ENCODE measurements at places on chromosomes 4 and X.

DNA sequence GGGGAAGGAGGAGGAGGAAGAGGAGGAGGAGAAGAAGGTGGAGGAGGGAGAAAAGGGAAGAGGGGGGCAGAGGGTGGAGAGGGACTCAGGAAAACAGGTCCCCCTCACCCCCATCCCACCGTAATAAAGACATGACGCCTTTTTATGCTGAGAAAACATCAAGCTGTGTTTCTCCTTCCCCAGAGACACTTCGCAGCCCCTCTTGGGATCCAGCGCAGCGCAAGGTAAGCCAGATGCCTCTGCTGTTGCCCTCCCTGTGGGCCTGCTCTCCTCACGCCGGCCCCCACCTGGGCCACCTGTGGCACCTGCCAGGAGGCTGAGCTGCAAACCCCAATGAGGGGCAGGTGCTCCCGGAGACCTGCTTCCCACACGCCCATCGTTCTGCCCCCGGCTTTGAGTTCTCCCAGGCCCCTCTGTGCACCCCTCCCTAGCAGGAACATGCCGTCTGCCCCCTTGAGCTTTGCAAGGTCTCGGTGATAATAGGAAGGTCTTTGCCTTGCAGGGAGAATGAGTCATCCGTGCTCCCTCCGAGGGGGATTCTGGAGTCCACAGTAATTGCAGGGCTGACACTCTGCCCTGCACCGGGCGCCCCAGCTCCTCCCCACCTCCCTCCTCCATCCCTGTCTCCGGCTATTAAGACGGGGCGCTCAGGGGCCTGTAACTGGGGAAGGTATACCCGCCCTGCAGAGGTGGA lies 45.3 kb upstream of the SHOX start:
- no peak for DNase-seq

GRCh38 chrX:133544778-133545177 lies 129.5 kb upstream of the GPC4 start:
- DNase-seq, result no peak

DNA sequence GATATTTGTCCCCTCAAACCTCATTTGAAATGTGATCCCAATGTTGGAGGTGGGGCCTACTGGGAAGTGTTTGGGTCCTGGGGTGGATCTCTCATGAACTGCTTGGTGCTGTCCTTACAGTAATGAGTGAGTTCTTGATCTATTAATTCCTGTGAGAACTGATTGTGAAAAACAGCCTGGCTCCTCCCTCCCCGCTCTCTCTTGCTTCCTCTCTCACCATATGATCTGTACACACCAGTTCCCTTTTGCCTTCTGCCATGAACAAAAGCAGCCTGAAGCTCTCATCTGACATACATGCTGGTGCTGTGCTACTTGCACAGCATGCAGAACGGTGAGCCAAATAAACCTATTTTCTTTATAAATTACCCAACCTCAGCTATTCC lies 11.2 kb upstream of the YIPF7 start:
- no peak for DNase-seq

- DNase-seq, result no peak
These were observed 146.1 kb downstream of the SHOX start for GRCh38 chrX:776529-777230.

DNA sequence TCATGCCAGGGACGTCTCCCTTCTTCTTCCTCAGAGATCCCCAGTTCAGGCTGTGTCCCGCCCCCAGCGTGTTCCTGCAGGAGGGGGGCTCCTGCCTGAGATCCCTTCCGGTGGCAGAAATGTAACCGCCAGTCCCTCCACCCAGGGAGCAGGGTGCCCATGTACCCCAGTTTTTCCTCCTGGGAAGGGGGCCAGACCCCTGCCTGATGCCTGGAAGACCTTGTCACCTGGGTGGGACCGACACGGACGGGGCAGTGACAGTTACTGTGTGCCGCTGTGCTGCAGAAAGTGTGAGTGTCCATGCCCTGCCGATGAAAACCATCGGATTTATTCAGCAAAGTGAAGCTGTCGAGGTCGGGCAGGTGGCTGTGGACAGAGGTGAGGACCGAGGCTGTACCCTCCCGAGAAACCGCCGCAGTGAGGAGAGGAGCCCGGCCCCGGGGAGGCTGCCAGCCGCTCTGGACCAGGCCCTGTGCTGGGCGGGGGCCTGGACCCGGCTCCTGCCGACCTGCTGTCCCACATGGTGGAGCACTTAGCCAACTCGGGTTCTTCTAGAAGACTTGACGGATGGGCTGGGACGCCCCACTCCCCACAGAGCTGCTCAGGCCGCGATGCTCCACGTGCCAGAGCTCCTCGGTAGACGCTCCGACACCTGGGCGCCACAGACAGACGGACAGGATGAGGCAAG lies 36.7 kb upstream of the HMX1 start:
- DNase-seq, result no peak

GRCh38 chr4:141346144-141346543 lies 125.4 kb downstream of the ZNF330 start:
- no peak for DNase-seq

- DNase-seq, result no peak
These were observed 138.4 kb upstream of the ARX start for GRCh38 chrX:25154168-25154567.

GRCh38 chr4:76582817-76583087 lies 147.7 kb downstream of the SHROOM3 start:
- no peak for DNase-seq

DNA sequence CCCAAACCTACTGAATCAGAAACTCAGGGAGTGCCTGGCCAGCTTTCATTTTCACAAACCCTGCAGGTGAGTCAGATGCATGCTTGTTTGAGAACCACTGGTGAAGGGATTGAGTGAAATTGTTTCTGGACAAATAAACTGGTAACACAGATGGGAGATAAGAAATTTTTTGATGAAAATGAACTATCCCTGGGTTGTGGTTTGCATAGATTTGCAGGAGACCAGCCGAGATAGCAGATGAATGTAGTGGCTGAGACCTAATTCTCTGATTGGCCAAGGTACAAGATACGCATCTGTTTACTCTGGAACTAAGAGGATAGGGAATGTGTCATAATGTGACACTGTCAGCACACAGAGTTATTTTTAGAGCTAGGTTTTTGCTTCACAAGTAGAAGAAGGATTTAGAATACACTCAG lies 117.8 kb upstream of the NOCT start:
- DNase-seq, result no peak

- DNase-seq, result no peak
These were observed 48.4 kb upstream of the PRPS1 start for GRCh38 chrX:107579956-107580355.

GRCh38 chr4:93201471-93202096 lies 627.0 kb upstream of the ATOH1 start:
- DNase-seq, result no peak

GRCh38 chr4:146072376-146072775 lies 103.1 kb upstream of the LSM6 start:
- no peak for DNase-seq

GRCh38 chr4:80235451-80235850 lies 31.0 kb upstream of the FGF5 start:
- DNase-seq, result no peak

DNA sequence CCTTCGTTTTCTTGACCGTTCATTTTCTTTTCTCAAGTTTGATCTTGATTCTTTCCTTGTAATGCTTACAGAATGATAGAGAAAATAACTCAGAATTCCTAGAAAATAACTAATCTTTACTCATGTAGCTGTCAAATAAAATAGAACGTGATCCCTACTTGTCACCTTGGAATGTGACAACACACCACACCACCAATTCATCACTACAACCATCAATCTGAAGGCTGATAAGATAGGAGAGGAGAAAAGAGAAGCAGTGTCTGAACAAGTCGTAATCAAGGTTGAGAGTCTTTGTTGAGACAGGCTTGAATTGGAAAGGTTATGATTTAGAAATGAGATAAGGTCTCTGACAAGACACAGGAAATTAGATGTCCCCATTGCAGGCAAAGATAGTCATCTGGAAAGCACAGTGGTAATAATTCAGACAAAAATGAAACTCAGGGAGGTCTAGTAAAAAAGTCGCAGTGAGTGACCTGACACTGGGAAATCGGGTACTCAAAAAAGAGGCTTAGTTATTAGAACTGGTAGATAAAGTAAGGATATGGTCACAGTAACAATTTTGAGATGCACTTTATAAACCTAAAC lies 456.2 kb downstream of the FAT4 start:
- no peak for DNase-seq

DNA sequence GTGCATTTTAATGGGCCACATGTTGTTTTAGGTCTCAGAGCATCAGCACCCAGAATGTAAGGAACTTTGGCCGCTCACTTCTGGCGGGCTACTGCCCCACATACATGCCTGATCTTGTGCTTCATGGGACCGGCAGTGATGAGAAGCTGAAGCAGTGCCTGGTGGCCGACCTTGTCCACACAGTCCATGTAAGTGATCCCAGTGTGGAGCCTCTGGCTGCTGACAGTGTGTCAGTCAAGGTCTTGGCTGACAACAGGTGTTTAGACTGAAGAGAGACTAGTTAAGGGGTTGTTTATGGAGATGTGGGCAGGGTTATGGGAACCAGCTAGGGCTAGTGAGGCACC lies 101.4 kb downstream of the FNIP2 start:
- no peak for DNase-seq

GRCh38 chrX:106917830-106918500 lies 2.2 kb upstream of the CLDN2 start:
- DNase-seq, result peak; percentile 19

Data from stimulated activated naive CD4-positive, alpha-beta T cell (primary cell).